ENCODE measurements at places on chromosomes 5 and 9.

- no peak for DNase-seq
These were observed 602.1 kb downstream of the TAF11L14 start for GRCh38 chr5:18236386-18236785.

GRCh38 chr9:117365438-117365837, 49.4 kb downstream of the ASTN2 start:
- DNase-seq: no peak

DNA sequence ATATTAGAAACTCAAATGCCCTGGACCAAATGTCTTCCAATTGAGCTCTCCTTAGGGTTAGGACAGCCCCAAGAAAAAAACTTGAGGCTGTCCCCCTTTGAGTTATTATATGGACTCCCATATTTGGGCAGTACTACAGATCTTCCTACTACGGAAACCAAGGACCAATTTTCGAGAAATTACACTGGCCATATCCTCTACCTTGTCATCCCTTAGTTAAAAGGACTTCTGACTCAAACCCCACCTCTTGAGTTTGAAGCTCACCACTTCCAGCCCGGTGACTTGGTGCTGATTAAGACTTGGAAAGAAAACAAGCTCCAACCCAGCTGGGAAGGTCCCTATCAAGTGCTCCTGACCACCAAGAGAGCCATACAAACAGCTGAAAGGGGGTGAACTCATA, 497.0 kb upstream of the GRAMD2B start:
- no peak for DNase-seq

DNA sequence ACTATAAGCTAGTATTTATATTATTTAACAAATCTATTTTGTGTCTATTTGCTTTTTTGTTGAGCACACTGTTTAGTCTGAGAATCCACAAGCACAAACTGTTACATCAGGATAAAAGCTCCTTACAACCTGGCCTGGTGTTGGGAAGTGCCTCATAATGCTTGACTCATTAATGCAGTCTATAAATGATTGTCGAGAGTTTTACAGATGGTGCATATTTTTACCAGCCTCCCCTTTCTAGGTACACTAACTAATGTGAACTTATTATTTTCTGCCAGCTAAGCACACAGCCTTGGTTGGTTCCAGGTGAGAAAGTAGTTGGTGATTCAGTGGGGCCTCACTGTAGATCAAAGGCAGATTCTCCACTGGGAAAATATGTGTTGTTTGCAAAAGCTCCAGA, 151.0 kb upstream of the ADAMTS16 start:
- DNase-seq: no peak

GRCh38 chr5:154937186-154937717, 759 bp downstream of the GEMIN5 start:
- no peak for DNase-seq

DNA sequence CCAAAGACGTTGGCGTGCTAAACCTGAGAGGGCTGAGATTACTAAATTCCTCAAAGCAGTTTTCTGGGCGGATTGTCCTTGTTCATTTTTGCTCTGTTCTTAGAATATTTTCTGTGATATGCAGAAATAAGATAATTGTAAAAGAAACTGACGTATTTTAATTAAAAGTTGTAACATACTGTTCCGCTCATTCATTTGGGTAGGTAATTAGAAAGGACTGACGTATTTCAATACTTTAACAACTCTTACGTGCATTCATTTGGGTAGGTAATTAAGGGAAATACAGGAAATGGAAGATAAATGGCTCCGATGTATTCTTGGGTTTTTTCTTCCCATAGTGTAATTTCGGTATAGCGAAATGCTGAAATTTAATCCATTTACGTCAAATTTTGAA, 1.1 kb downstream of the OSTF1 start:
- no peak for DNase-seq

DNA sequence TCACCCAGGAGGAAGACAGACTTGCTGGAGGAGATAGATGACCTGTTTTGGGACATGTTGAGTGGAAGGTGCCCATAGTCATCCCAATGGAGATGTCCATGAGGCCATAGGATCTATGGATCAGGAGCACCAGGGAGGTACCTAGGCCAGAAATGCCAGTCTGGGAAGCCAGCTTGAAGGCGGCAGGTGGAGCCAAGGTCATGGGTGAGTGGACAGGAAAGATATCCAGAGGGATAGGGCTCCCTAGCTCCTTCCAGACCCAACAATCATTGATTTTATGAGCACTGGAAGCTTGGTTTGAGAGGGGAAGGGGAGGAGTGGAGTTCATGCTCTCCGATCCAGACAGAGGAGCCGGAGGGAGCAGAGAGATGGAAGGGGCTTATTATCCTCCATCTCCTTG, 252.6 kb downstream of the CDK5RAP2 start:
- no peak for DNase-seq

DNA sequence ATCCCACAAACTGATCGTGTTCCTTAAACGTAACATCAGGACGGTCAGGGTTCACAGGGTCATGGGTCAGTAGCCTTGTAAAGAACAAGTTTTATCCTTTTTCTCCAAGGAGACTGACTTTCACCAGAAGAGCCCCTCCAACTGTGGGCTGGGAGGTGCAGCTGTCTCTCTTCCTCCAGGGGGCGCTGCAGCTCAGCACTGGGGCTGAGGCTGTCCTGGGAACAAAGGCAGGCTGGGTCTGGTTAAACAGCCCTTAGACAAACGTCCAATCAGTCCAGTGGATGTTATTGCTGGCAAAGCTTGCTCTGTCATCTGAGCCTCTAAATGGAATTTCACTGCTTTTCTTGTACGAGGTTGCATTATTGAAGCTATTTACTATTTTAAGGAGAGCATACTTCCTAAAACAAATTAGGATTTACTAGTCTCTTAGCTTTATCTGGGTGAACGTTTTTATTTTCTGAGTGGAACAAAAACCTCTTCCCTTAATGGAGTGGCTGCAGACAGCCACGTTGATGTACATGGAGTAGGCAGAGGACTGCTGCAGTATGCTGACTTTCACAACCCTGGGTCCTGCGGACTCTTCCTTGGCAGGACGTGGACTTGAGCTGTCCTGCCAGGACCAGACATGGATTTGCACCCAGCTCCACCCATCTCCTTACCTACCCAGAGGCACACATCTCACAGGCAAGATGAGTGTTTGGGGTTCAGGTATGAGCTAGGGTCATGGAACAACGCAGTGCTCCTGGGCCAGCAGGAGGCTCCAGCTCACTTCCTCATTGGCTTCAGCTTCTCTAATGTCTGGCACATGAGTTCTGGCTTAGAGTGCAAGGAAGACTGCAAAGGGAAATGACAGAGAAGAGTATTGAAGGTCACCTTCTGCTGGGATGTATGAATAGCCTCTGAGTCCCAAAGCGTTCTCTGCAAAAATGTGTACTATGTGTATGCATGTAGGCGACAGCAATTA, 7.8 kb downstream of the EXOSC2 start:
- peak; percentile 69 for DNase-seq

DNA sequence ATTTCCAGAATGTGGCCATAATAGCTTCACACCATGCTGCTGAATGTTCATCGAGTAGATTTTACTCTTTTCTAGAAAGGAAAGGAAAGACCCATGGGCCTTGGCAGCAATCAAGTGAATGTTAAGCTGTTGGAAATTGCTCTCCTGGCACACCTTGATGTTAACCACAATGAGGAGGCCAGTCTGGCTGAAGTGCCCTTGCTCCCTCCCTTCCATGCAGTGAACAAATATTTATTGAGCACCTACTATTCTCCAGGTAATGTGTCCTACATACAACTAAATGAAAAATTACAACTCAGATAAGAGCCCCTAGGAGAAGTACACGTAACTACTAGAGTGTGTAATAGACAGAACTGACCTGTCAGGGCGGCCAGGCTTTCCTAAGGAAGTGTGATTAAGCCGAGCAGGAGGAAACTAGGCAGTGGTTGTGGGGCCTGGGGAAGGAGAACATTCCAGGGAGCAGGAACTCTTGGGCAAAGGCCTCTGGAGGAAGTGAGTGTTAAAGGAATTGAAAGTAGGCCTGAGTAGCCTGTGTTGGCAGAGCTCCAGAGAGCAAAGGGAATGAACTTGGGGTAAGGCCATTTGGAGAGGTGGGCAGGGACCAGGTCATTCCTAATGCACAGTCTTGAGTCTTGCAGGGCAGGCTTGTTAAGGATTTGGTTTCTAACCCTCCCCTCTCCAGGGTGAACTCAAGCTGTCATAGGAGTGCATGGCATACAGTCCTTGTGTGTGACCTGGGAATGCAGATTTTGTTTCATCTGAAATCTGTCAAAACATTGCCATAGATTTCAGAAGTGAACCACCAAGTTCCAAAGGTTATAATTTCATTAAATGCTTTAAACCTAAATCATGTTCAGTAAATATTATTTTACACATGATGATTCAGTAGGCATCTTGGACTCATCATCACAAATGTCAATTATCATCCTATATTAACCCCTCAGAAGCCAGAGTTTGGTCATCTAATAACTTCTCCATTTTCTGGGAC, 9.0 kb upstream of the ZSWIM6 start:
- no peak for DNase-seq

GRCh38 chr5:132354381-132355139, 14.9 kb upstream of the SLC22A5 start:
- no peak for DNase-seq

DNA sequence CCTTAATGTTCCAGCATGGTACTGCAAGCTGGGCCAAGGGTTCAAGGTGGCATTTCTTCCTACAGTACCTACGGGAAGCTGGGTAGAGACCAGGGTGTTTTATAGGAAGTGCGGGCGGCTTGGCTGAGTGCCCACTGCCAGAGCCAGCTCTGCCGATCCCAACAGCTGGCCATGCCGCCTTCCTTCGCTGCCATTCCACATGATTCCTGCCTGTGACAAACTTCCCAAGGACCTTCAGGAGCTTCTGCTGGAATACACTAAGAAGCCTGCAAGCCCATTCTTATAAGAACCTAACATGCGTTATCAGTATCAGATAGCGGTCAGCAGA, 22.0 kb downstream of the MYO10 start:
- no peak for DNase-seq

- no peak for DNase-seq
These were observed 73.3 kb downstream of the AK8 start for GRCh38 chr9:132804576-132805295.

GRCh38 chr9:93320591-93321219, 130.8 kb upstream of the FAM120A start:
- no peak for DNase-seq

GRCh38 chr5:156922207-156922792, 40.7 kb downstream of the TIMD4 start:
- DNase-seq: no peak

GRCh38 chr5:160480652-160481051, 59.0 kb downstream of the PTTG1 start:
- DNase-seq: no peak

GRCh38 chr5:56369361-56369811, 136.3 kb upstream of the ANKRD55 start:
- no peak for DNase-seq

- DNase-seq: no peak
These were observed 41.6 kb downstream of the MAMDC2 start for GRCh38 chr9:70085241-70085640.

DNA sequence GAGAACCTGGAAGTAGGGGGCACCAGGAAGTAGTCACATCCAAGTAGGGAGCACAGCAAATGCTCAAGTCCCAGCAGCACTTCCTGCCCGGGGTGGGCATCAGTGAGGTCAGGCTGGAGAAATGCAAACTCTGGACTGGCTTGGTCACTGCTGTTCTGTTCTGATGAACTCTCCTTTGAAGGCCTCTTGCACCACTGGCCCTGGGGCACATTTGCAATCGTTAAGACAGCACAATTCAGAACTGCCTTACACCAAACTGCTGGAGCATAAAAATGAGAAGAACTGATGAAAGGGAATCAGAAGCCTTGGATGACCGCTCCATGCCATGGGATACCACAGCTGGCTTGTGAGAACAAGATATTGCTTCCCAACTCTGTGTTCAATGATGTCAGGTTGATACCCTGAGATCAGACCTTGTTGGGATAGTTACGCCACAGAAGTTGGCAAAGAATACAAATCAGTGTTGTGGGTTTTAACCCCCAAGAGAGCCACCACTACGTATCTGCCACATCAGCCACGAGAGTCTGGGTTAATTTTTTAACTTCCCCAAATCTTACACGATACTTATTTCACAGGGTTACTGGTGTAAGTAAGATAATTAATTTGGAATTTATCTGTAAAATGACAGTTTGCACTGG, 42.3 kb upstream of the ZSWIM6 start:
- no peak for DNase-seq

DNA sequence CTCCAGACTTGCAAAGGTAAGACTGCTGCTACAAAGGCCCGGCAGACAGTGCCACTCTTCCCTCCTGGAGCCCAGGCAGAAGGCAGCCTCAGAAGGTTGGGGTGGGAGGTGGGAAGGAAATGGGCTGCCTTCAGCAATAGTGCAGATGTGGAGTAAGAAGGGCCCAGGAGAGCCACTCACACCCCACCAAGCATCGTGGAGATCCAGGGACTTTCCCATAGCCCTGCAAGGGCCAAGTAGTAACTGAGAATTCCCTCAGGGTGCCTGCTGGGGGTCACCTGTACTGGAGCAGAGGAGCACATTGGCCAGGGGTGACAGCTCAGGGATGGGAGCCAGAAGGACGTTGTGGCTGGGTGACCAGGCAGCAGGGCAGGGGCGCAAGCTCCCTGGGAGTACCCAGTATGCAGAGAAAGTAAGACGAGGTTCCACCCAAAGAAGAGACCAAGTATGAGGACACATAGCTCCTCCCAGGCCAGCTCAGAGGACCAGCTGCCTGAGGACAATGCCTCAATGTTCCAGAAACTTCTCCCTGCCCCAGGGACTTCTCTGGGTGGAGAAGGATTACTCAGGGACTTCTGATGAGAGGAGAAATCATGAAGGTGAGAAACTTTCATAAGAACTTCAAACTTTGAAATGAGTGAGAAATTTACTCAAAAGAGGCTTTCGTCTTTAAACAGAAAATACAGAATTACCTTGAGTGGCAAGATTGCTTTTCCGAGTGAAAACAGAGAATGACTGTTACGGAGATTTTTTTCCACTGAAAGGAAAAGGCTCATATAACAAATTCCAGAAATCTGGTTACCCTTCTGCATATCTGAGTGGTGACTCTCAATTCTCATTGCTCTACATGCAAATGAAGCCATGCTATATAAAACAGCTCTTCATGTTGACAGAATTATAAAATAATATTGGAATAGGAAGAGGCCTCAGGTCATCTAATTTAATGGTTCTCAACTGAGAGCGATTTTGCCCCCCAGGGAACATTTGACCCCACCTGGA, 87.9 kb upstream of the TRIO start:
- DNase-seq: no peak

GRCh38 chr5:1686016-1686802, 113.4 kb downstream of the MRPL36 start:
- no peak for DNase-seq

DNA sequence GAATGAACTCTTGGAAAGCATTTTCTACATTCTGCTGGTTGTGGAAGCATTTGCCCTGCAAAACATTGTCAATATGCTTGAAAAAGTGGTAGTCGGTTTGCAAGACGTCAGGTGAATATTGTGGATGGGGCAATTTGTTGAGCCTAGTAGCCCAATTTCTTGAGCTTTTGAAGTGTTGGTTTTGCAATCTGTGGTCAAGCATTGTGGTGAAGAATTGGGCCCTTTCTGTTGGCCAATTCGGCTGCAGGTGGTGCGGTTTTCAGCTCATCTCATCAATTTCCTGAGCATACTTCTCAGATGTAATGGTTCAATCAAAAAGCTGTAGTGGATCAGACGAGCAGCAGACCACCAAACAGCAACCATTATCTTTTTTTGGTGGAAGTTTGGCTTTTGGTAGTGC, 426.8 kb upstream of the CDH9 start:
- no peak for DNase-seq

GRCh38 chr5:173592050-173592669, 24.3 kb downstream of the BOD1 start:
- DNase-seq: no peak

- no peak for DNase-seq
These were observed 87.8 kb upstream of the TLR4 start for GRCh38 chr9:117616431-117616831.
